AG04450 (cell line): ENCODE measurements at places on chromosomes 4 and X.

DNA sequence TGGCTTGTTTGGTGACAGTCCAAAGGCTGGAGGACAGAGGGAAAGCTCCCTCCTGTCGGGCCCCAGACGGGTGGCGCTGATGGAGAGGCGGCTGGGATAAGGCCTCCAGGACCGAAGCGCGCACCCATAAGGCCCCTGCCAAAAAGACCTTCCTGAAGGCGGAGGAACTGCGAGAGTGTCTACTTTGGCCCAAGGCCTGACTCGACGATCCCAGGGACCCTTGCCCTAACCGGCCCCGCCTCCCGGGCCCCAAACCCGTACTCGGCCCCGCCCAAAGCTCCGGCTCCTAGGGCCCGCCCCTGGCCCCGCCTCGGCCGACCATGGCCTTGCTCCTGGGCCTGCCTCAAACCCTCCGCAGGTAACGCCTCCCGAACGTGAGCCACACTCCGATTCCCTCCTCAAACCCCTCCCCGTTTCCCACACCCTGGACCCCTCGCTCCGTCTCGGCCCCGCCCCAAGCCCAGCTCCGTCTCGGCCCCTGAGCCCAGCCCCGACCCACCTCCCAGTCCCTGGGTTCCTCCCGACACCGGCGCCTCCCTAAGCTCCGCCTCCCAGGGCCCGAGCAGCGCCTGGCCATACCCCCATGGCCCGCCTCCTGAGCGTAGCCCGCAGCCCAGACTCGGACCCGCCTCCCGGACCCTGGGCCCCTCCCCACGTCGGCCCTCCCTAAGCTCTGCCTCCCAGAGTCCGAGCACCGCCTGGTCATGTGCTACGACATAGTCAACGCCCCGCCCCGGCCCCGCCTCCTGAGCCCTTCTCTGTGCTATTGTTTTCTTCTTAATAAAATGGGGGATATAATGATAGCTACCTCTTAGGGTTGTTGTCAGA lies 90.0 kb upstream of the DRD5 start:
- DNase-seq: no peak

DNA sequence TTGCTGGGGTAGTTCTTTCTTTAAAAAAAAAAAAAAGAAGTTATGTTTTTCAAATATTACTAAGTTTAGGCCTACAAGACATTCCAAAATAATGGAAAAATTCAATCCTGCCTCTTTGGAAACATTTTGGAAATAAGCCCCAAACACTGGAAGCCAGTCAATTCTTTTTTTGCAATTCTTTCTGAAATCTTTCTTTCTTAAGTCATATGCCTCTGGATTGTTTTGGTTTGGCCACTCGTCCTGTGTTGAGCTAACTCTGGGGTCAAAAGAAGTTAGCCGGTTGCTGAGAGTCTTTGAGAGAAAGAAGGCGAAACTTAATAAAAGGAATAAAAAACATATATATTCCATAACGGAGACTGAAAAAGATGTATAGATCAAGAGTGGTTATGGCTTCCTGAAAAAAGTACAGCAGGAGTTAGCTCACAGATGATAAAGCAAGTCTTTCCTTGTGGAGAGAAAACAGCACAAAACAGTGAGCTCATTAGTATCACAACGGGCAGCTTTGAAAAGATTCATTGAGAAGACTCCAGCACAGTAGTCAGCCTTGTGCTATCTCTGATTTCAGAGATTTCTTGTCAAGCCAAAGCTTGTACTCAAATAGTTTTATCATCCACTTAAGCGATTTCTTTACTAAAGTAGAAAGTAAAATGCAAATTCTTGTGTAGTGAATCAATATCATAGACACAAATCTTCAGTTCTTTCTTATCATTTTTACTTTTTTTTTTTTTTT lies 64.8 kb downstream of the PLS3 start:
- no peak for DNase-seq

- no peak for DNase-seq
Observed at GRCh38 chr4:82381661-82382296, 8.0 kb upstream of the HNRNPD start.

GRCh38 chr4:91448668-91449330 lies 855.0 kb upstream of the GRID2 start:
- no peak for DNase-seq

DNA sequence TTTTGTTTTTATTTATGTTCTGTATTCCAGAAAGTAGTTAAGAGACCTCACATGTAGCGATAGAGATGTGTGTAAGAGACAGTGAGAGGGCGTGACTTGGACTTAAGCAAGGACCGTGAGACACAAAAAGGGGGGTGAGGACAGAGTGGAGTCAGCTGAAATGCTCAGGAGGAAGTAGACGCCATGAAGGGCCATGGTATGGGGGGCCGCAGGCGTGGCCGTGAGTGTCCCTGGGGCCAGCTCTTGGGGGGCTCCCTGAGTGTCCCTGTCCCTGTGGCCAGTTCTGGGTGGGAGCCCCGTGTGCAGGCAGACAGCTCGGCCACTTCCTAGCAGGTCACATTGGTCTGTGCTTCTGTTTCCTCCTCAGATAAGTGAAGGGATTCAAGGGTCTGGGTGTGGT lies 23.0 kb upstream of the MSANTD1 start:
- DNase-seq: no peak

DNA sequence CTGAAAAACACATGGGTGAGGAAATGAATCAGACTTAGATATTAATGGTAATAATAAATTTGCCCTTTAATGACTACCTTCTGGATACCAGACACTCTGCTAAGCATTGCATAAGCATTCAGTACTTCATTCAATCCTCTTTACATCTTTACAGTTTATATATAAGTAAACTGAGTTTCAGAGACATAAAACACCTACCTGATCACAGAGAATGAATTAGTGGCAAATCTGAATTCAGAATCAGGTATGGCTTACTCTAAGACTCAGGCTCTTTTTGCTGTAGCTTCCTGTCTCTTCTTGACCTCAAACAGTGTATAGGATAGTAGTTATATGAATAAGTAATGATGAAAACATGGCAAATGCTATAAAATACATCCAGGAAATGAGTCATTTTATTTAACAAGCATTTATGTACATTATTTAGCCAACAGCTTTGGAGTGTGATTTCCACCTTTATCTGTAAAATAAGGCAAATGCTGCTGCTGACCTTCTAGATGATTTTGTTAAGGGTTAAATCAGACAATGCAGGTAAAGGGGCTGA lies 83.9 kb downstream of the VEGFC start:
- no peak for DNase-seq

DNA sequence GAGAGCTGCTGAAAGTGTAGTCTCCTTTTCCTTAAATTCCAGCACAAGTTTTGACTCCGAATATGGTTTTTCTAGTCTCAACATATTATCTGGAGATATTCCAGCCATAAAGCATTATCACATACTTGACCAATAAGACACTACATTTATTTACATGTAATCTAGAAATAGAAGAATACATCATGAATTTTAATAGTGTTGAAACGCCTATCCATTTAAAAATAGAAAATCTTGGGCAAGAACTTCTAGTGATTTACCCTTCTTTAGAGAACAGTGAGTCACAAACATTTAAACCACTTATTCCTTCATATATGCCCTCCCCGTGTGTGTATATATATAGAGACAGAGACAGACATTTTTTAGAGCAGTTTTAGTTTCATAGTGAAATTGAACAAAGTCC lies 161.5 kb downstream of the SOWAHB start:
- peak; percentile 52 for DNase-seq

- DNase-seq: no peak
Observed at GRCh38 chrX:112849016-112849415, 8.4 kb upstream of the AMOT start.

- DNase-seq: no peak
Observed at GRCh38 chrX:16772460-16772859, 13.8 kb upstream of the TXLNG start.

DNA sequence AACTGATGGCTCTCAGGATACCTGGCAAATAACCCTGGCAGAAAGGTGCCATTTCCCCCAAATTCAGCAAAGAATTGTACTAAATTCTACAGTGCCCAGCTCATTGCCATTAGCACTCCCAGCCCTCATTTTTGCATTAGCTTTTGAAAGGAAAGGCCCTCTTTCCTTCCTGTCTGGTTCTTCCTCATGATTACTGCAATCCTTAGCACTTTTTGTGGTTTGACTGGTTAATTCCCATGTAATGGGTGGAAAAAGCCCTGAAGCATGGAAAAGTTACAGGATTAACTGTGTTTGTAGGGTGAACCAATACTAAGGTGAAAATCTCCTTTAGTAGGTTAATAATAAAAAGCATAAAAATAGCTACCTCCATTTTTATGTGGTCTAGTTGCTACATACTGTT lies 139.5 kb downstream of the NPNT start:
- DNase-seq: no peak

DNA sequence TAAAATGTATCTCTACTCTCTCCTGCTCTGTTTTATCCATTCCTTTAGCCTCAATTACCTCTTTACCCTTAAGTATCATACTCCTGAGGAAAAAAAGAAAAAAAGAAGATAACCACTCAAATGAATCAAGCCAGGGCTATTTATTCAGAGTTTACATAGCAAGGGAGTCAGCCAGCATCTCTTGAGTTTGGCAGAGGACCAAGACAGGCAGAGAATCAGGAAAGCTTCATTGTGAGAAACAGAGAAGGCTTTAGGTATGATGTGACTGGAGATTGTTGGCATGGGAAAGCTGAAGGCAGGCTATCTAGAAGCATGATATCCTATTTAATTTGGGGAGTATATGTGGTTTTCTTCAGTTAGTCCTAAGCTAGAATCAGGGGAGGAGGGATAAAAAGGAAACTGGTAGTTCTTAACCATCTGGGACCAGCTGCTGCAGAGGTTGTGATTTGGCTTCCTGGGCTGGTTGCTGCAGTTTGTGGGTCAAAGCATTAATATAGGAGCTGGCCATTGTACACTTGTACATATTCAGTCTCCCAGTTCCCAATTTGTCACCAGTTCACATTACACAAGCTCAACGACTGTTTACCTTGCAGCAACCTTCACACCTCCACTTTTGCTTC lies 11.2 kb downstream of the APELA start:
- DNase-seq: no peak

DNA sequence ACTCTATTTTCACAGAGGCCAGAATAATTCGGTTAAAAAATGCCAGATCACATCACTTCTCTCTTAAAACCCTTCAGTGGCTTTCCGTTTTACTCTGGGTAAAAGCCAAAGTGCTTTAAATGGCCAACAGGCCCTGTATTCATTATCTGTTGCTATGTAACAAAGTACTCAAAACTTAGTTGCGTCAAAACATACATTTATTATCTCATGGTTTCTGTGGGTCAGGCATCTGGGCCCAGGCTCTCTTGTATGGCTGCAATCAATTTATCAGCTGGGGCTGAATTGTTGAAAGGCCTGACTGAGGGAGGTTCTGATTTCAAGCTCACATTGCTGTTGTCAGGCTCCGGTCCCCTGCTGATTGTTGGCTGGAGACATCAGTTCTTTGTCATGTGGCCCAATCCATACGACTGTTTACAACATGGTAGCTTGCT lies 72.7 kb upstream of the H2AZ1 start:
- no peak for DNase-seq

GRCh38 chr4:86934147-86934770 lies 552 bp upstream of the AFF1 start:
- DNase-seq: no peak

- no peak for DNase-seq
Observed at GRCh38 chr4:181293014-181293413, 950.2 kb upstream of the TENM3 start.

GRCh38 chr4:3046162-3046561 lies 28.2 kb downstream of the HTT-AS start:
- DNase-seq: no peak

GRCh38 chr4:177728361-177729152 lies 286.3 kb upstream of the AGA start:
- no peak for DNase-seq

DNA sequence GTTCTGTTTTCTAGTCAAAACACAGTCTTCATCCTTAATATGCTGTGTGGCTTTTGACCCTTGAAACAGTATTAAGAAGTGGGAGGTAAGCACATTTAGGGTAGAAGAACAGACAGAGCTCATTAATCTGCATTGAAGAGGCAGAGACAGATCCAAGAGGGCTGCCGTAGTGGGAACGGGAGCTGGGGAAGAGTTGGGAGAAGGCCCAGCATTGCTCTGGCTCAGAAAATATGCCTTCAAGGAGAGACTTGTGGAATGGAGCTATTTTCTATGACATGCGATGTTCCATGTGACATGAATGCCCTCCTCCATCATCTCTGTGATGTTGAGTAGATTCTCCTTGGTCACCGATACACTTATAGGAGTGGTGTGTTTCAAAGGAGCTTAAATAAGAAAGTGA lies 273.3 kb upstream of the BOD1L1 start:
- DNase-seq: no peak

DNA sequence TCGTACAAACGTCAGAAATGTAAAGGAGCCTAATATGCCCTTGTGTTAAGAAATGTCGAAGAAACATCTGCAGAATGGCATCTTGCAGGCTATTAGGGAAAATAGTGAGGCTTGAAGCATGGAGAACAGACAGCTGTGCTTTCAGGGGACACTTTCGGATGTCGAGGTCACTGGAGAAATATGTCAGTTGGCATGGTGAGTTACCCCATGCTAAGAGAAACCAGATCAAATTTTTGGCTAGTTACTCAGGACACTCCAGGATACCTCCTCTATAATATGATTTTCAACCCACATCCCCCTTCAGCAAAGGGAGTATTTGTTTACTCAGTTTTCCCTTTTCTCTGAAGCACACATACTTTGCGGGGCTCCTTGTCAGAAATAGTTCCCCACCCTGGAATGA lies 171.4 kb downstream of the GPC3 start:
- DNase-seq: no peak

GRCh38 chr4:153322791-153323190 lies 21.7 kb upstream of the MND1 start:
- no peak for DNase-seq

DNA sequence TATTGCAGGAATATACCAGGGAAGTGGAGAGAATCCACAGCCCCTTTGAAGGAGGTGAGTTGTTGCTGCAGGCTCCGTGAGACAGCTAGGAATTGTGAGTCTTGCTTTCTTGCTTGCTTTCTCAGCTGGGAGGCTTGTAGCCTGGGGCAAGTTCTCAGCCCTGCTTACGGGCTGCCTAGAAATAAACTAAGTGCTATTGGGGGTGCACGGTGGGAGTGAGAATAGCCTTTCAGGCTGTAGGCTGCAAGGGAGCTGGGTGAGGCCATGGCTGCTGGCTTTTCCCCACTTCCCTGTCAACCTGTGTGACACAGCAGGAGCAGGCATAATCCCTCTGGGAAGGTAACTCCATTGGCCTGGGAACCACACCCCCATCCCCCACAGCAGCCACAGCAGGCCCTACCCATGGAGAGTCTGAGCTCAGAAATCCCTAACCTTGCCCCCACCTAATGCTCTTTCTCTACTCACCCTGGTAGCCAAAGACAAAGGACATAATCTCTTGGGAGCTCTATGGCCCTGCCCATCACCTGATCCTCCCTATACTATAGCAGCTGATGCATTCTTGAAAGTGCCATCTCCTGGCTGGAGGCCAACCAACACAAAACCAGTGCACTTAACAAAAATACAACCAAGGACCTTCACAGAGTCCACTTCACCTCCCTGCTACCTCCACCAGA lies 113.0 kb downstream of the MMRN1 start:
- no peak for DNase-seq

DNA sequence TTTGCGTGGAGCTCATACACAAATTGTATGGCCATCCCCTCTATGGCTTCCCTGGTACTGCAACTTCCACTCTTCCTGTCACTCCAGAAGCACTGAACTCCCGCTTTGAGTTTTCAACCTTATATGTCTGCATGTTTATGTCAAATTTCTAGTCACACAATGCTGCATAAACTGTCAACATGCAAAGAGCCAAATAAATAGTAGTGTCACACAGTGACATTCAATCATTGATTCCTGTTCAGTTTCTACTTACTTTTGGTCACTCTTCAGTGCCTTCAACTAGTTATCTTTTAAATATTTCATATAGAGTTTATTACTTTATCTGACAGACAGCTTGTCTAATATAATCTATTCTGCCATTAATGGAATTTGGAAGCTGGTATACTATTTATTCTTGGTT lies 149.3 kb downstream of the SPANXN1 start:
- DNase-seq: no peak
